ENCODE measurements at places on chromosomes 13 and 19.
A peak's percentile ranks its signal among the peaks of the same experiment; 100 is the strongest.

GRCh38 chr19:19039901-19040300 lies 6.5 kb downstream of the ARMC6 start:
- DNase-seq = no peak

- no peak for DNase-seq
Measured at GRCh38 chr19:41548954-41549688, 26.8 kb upstream of the CEACAM21 start.

- DNase-seq = no peak
Measured at GRCh38 chr13:113934576-113934975, 39.3 kb downstream of the C13orf46 start.

DNA sequence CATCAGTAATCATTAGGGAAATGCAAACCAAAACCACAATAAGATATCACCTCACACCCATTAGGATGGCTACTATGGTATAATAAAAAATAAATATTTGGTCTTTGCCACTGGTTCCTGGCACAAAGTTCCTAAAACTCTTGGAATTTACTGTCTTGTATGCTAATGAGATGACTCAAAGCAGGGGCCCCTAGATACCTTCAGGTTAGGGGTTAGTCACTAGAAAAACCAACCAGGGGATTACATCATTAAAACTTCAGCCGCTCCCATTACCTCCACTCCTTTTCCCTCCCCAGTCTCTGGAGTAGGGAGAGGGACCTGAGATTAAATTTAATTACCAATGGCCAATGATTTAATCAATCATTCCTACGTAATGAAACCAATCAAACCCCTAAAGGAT lies 49.6 kb downstream of the THSD1 start:
- DNase-seq = peak; percentile 91

DNA sequence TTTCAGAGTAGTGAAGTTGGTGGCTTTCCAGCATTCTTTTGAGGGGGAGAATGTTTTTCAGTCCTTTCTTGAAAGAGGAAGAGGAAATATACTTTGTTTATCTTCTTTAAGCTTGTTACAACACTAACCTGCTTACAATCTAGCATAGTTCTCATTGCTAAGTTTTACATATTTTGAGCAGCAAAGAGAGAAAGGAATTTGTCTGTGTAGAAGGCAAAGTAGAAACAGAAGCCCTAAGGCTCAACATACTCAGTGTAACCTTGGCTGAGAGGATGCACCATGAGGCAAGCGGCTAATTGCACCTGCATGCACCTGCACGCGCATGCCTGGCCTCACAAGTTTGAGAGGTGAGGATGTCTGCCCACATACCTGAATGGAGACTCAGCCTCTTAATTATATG lies 2.2 kb downstream of the FRY start:
- DNase-seq = no peak

GRCh38 chr13:74017301-74018061 lies 116.7 kb downstream of the KLF12 start:
- DNase-seq = peak; percentile 10

DNA sequence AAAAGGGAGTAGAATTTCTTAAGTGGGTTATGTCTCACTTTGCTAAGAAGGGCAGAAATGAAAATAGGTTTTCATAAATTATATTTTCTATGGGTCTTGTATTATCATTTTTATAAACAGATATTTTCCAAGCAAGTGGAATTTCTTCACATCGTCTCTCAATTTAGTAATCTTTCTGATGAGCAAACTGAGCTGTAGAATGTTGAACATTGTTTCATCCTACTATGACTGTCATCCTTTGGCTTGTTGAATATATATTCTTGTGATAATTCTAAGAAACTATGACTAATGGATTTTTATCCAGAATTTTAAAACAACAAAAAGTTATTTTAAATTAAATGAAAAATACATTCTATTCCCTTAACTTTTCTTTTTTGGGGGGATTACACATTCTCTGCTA lies 313.8 kb downstream of the ENOX1 start:
- no peak for DNase-seq

GRCh38 chr19:29449371-29449770 lies 76.4 kb upstream of the VSTM2B start:
- no peak for DNase-seq

- DNase-seq = no peak
Measured at GRCh38 chr13:40612041-40612440, 54.4 kb downstream of the FOXO1 start.

- DNase-seq = no peak
Measured at GRCh38 chr13:113912596-113912995, 48.7 kb upstream of the GAS6 start.

DNA sequence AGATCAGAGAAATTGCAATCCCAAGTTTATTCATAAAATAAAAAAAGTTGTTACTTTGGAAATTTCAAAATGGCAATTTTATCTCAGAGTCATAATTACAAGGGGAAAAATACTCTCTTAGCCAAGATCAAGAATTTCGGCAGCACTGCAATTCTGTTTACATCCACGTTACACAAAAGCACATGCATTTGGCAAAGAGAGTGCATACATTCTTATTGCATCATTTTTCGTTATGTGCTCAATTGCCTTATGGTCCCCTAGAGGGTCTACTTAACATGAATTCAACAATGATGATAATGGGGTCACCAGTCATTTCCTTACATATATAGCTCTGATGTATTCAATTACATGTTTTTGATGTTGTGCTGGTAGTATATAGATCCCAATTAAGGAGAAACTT lies 498.0 kb downstream of the DIAPH3 start:
- DNase-seq = no peak

DNA sequence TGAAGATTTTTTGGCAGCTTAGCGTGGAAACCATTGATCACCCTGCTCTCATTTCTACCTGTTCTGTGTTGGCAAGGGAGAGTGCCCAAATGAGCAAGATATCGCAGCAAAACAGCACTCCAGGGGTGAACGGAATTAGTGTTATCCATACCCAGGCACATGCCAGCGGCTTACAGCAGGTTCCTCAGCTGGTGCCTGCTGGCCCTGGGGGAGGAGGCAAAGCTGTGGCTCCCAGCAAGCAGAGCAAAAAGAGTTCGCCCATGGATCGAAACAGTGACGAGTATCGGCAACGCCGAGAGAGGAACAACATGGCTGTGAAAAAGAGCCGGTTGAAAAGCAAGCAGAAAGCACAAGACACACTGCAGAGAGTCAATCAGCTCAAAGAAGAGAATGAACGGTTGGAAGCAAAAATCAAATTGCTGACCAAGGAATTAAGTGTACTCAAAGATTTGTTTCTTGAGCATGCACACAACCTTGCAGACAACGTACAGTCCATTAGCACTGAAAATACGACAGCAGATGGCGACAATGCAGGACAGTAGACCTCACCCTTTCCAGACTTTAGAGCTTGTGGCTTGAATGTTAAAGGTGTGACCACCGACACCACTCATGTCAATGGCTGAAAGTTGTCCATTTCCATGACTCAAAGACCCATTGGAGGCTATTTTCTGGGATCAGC lies 5.8 kb downstream of the CEBPG start:
- DNase-seq = no peak

Measured in kidney tubule cell (primary cell).